ENCODE measurements at places on chromosomes 2 and 18.

DNA sequence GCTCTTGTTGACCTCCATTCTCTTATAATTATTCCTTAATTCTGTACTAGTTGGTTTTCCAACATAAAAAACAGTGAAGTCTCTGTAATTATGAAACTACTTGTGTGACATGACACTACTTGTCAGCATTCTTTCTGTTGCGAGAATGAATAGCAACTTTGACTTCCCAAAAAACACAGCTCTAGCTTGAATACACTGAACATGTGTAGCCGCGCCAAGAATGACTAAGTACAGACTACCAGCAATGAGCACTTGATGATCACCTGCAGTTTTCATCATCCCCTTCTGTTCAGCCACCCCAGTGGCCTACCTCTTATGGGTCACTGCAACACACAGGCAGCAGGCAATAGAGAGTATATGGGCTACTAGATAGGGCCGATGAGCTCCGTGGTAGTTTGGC, 229.3 kb downstream of the TGIF1 start:
- DNase-seq = no peak

DNA sequence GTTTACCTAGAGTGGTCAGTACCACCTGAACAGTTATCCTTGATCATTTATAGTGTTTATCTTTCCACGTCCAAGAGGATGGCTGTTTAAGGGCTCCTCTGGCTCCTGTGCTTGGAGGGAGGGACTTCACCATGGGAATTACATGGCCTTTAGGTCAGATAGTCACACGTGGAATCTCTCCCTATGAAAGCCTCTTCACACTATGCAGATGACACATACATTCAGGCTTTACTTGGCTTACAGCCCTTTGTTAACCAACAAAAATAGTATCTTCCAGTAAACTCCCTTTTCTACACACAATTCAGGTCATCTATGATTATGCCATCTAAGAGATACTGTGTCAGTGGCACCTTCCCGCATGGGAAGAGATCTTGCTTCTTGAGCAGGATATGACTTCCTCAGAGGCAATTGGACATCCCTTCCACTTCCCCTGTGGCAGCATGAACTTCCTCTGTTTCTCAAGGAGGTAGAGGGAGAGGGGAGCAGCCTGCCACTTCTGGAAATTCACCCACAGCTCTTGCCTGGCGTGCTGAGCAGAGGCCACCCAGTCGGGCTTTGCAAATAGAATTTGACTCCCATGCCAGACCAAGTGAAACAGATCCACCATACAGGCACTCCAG, 53.5 kb downstream of the COLEC12 start:
- DNase-seq = no peak

DNA sequence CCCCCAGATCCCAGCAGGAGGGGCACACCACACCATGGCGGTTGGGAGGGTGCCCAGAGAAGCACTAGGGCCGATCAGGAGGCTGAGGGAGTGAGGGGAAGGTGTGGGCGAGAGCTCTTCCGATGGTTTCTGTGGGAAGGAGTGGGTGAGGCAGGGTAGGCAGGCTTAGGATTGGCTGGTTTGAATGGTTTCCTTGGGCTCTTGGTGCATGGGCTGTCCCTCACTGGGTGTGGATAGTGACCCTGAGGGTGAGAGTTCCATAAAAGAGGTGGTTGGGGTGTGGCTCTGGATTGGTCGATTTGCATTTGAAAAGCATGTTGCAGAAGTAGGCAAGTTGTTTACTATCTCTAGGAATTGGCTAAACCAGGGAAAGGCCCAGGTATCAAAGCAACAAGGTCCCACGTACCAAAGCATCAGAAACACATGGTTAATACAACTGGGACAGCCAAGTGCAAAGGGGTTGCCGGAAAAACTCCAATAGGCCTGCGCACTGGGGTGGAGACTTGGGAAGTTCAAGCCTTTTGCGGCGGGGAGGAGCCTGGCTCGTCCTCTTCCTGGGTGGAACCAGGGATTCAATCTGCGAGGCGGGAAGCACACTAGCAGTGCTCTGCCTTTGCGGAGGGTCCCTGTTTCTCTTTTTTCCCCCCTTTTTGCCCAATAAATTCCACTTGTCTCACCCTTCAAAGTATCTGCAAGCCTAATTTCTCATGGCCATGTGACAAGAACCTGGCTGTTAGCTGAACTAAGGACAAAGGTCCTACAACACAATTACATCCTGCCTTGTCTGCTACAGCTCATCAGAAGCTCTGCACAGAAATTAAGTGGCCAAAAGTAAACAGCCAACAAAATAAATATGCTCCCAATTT, 43.2 kb downstream of the IL1R2 start:
- DNase-seq = no peak

GRCh38 chr18:62091487-62092120, 95.3 kb downstream of the PIGN start:
- DNase-seq = no peak

DNA sequence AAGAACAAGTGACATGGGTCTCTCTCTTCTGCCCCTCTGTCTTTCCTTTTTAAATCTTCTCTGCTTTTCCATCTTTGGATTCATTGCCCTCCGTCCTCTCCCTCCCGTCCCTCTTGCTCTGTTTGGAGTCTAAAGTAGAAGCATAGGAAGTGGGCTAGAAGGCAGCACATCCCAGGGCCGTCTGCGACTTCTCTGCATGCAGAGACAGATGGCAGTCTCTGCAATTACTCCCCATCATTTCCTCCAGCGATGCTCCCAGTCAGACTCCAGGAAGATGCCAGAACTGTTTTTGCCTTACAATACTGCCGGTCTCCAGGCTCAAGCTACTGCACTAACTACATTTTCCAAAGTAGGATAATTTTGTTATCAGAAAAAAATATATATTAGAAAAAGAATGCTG, 35.2 kb upstream of the LPIN2 start:
- DNase-seq = no peak

GRCh38 chr2:237474442-237474911, 12.6 kb upstream of the MLPH start:
- DNase-seq = no peak

DNA sequence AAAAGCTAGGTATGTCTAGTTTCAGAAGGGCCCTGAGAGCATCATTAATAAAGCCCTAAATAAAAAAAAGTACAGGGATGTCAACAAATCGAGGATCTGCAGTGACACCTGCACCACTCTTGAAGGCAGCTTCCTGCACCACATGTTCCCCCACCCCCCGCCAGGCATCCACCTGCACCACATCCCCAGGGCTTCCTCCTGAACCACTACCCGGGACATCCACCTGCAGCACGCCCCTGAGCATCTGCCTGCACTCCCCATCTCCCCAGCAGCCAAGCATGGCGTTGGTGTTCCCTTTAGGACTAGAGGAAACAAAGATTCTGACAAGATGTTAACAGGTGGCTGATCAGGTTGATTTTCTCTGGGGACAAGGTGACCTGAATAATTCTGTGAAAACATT, 55.2 kb downstream of the DLGAP1 start:
- no peak for DNase-seq

DNA sequence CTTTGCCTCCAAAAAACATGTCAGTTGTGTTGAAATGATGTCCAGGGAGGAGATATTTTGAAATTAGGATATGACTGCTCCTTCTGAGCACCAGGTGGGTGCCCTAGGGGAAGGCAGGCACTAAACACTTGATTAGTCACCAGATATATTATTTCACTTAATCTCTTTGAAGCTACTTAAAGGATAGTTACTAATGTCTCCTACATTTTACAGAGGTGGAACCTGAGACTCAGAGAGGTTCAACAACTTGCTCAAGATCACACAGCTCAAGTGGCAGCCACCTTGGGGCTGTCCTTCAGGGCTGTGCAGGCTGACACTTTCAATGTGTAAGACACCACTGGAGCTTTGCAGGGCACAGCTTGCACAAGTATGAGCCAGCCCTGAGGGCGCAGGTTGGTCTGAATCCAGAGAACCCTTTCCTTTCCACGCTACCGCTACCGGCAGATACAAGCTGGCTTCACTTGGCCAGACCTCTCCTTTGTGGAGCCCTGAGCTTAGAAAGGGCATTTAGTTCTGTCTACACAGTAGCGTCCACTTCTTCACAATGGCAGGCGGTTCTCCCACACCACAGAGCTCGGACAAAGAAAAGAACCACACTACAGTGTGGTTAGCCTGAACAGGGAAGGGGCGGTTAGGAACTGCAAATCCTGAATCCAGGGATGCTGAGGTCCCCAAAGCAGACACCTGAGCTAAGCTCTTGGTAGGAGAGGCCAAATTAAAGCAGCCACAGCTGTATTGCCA, 16.4 kb downstream of the ALPK2 start:
- no peak for DNase-seq

DNA sequence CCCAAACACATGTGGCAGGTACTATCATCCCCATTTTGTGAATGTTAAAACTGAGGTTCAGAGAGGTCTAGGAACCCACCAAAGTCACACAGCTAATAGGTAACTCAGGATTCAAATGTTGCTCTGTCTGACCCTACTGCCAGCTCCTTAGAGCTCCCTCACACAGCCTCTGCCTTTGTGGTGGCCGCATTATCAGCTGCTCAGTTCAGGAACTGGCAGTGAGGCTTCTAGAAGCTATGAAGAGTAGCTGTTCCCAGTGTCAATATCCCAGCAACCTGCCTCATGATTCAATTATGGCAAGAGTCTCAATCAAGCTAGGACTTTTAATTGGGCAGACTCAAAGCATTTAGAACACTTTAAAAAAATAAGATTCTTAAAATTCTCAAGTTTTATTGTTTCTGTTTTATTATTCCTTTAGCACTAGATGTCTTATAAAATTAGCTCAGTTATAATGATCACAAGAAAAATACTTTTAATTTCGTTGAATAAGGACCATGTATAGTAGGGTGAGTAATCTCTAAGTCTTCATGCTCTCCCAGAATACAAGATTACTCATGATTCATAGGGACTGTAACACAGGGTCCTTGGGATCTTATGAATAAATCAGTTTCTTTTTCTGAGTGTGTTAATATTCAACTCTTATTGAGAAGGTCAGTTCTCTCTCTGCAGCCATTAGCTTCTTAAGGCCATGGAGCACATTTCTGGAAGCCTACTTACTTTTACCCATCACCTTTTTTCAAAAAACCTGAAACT, 342.7 kb downstream of the RND3 start:
- no peak for DNase-seq

DNA sequence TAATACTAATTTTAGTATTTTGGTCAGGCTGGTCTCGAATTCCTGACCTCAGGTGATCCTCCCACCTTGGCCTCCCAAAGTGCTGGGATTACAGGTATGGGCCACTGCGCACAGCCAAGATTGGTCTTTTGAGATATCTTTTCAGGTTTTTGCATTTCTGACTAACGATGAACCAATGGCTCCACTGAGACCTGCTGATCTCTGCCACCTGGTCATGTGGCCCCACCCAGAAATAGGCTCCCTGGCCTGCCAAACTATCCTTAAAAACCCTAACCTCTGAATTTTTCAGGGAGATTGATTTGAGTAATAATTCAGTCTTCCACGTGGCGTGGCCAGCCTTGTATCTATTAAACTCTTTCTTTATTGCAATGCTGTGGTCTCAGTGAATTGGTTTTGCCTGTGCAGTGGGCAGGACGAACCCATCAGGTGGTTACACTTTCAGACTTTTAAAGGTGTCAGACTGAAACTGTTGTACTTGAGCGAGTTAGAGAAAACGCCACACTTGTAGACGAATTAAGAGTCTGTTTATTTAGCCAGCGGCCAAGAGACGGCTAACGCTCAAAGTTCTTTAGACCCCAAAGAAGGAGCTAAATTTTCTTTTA, 85.8 kb upstream of the MSH6 start:
- DNase-seq = no peak

- no peak for DNase-seq
Observed at GRCh38 chr2:96325041-96325883, at the start of gene ITPRIPL1. Gene ITPRIPL1 (plus strand): TSS chr2:96325317. CDS start chr2:96325840, 523 bp downstream.

DNA sequence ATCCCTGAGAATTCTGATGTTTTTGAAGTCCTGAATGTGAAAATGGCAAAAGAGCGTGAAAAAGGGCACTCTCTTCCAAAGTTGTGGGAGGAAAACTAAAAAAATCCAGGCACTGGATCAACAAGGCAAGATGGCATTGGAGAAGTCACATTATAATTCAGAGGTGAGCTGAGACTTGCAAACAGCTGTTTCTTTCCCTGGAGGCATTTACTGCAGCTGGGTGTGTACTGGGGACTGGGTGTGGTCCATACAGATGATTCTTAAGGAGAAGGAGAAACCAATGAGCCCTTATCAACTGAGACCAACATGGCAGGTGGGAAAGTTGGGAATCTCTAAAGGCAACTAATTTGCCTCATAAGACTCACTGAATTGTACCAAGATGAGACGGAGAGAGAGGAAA, 313.9 kb downstream of the TRIB2 start:
- no peak for DNase-seq

- no peak for DNase-seq
Observed at GRCh38 chr2:126600742-126601141, 55.2 kb upstream of the GYPC start.

DNA sequence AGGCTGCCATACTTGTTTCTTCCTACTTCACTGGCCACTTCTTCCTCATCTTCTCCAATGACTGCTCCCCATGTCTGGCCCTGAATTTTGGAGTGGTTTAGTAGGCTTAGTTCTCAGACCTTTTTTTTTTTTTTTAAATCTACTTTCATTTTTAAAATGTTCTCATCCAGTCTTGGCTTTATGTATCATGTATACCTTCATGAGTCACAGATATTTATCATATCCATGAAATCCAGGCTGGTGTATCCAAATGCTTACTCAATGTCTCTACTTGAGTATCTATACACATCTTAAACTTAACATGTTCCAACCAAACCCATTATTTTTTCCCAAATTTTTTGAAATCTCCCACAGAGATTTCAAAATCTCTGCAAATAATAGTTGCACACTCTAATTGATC, 26.3 kb upstream of the CFAP36 start:
- no peak for DNase-seq

- DNase-seq = no peak
Observed at GRCh38 chr18:11121443-11121849, 27.9 kb downstream of the PIEZO2 start.

GRCh38 chr2:63544017-63544627, 44.2 kb downstream of the WDPCP start:
- no peak for DNase-seq

GRCh38 chr2:160506371-160507045, 12.9 kb upstream of the RBMS1 start:
- no peak for DNase-seq

DNA sequence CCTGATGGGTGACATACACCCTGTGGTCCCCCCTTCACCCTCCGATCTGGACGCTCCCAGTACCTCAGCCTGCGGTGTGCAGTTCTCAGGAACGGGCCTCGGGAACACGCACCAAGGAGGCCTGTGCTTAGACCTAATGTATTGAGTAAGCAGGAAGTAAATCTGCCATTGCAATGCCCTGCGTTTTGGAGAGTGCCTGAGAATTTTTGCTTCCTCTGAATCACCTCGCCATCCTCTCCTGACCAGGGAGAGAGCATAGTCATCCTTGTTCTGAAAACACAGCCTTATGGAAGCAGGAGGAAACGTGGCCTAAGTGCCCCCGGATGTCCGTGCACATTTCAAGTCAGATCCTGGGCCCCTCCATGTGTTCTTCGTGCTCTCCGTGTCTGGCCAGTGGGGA, 272.2 kb downstream of the NDUFA10 start:
- no peak for DNase-seq

DNA sequence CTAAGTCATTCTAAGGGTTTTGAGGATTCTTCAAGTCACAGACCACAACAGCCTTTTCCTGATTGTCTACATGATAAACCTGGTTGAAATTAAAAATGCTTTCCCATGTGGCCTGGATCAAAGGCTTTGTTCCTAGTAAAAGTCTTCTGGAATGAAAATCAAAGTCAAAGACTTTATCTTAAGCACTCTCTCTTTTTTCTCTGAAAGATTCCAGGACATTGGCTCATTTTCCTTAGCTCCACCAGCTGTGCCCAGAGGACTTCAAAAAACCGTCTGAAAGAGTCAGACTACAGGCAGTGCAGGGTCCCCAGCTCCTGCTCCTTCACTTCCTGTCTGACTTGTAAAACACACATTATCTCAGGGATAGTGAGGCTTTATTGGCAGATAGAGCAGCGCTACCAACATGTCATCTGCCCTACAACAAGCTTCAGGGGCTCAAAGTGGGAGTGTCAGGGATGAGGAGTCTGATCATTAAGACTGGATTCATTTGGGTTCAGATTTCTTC, 148.2 kb downstream of the ESCO1 start:
- DNase-seq = no peak
